CD8-positive, alpha-beta T cell (primary cell): ENCODE measurements at places on chromosomes 13 and 19. TPM values are rescaled to one million over a fixed set of nuclear protein-coding genes. Genes with fewer than 3 reads are reported as not detected.

MCEMP1 gene
- total RNA-seq, result 1.5 TPM

RUBCNL gene
- total RNA-seq, result 1.6 TPM

TUBA3C gene
- total RNA-seq, result not detected

GAPDHS gene
- not detected for total RNA-seq

LAIR2 gene
- total RNA-seq, result not detected

HIPK4 gene
- 0.14 TPM for total RNA-seq

PRX gene
- 1.1 TPM for total RNA-seq

THSD8 gene
- not detected for total RNA-seq

N4BP2L2 gene
- total RNA-seq, result 149 TPM

CDX2 gene
- not detected for total RNA-seq

PSG4 gene
- total RNA-seq, result not detected

CEACAM8 gene
- not detected for total RNA-seq

CD209 gene
- not detected for total RNA-seq

IGFL2 gene
- total RNA-seq, result not detected

ZIK1 gene
- 10.0 TPM for total RNA-seq

CGB8 gene
- total RNA-seq, result not detected

BRME1 gene
- 1.0 TPM for total RNA-seq

CEACAM1 gene
- total RNA-seq, result 1.3 TPM

C5AR2 gene
- not detected for total RNA-seq

MYO1F gene
- total RNA-seq, result 76.8 TPM

LGALS7 gene
- total RNA-seq, result not detected

ZNF471 gene
- 0.67 TPM for total RNA-seq

SPRYD7 gene
- total RNA-seq, result 1.2 TPM

GRIN2D gene
- not detected for total RNA-seq

LGALS7B gene
- total RNA-seq, result not detected

TMEM86B gene
- total RNA-seq, result 9.3 TPM

ZNF30 gene
- total RNA-seq, result 1.5 TPM

KCTD15 gene
- 0.14 TPM for total RNA-seq

SRRM5 gene
- total RNA-seq, result 0.16 TPM

DLL3 gene
- total RNA-seq, result not detected

IZUMO1 gene
- total RNA-seq, result not detected

GIPC3 gene
- 0.19 TPM for total RNA-seq

PRR19 gene
- total RNA-seq, result not detected

STOML3 gene
- not detected for total RNA-seq

ZNF681 gene
- 1.8 TPM for total RNA-seq

ETFB gene
- 26.6 TPM for total RNA-seq

ZIC5 gene
- not detected for total RNA-seq

SH2D3A gene
- 33.5 TPM for total RNA-seq

HSH2D gene
- total RNA-seq, result 37.5 TPM

SIGLEC12 gene
- total RNA-seq, result not detected

ATXN8OS gene
- total RNA-seq, result not detected
